Stimulated activated CD4-positive, alpha-beta T cell treated with anti-CD3 and anti-CD28 coated beads, Interleukin-1b, Interleukin-23, amount 100 ng/mL, for 4 hours (primary cell): ENCODE measurements at places on chromosomes 2 and 18.

- no peak for DNase-seq
These were observed 458.7 kb upstream of the HNRNPA3 start for GRCh38 chr2:176753752-176754474.

- no peak for DNase-seq
These were observed 12.0 kb downstream of the RUFY4 start for GRCh38 chr2:218081063-218081462.

DNA sequence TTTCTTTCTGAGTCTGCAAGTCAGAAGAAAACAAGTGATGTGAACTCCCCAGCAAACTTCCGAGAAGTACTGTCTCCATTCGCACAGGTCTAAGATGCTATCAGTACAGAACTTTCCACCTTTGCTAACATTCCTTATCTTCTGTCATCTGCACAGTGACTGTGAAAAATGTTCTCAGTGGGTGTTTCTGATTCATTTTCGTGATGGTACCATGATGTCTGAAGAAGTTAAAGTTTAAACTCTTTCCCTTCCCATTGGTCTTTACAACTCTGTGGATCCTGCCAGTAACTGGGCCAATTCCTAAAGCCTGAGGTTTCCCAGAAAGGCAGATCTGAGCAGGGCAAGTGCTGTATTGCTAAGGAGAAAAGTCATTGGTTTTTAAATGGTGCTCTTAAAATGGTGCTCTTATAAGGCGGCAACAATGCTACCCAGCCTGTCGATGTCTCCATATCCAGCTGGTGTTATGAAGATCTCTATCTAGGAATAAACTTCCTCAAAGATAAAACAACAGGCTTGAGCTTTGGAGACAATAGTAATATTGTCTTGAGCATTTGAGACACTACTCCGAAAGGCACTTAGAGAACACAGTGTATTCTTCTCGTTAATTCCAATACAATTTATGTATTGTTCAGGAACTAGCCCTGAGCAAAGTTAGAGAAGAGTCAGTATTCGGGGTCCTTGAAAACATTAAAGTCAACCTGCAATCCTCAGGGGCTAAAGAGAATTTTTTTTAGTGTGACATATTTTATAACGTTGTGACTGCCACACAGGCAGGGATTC lies 232.3 kb downstream of the OSR1 start:
- DNase-seq, result no peak

DNA sequence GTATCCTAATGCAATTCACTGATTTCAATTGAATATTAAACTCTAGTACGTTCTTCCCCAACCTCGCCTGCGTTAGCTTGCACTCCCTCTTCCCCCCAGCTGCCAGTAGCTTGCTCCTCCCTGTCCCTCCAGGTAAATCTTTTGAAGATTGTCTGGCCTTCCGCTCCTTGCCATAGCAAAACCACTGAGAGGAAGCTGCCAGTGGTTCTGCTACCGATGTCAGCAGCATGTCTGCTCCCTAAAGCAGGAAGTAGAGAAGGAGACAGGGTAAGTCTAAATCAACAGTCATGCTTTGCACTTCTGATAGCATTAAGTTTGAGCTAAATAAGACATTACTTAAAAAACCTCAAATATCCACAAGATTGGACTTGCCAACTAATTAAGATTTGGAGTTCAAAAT lies 89.1 kb downstream of the SCN2A start:
- no peak for DNase-seq

GRCh38 chr2:71451705-71452104 lies 1.7 kb upstream of the DYSF start:
- no peak for DNase-seq
